ENCODE measurements at places on chromosomes 5 and 9. TPM values are rescaled to one million over a fixed set of nuclear protein-coding genes. Genes with fewer than 3 reads are reported as not detected.

DNA sequence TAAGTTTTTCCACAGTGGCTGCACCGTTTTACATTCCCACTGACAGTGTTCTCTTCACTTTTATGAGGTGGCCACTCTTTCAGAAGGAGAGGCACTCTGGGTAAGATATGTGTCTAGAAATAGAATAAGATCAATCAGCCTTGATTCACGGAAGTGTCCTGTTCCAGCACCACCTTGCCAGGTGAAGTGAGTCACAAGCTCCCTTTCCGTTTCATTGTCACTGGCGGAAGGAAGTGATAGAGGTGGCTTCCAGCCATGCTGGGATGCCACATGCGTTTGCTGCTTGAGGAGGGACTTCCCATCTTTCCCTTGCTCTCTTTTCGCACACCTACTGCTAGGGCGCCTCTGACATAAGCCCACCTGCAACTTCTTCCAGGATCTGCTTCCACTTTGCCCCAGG lies 217.1 kb downstream of the PIK3R1 start:
- H3K27me3 ChIP-seq: no peaks in the 10 kb centered on the region
- no peak for DNase-seq
- H3K36me3 ChIP-seq: no peaks in the 10 kb centered on the region
- peaks cover 12% of the 10 kb centered on the region for H3K4me1 ChIP-seq
- no peak overlapping the region for H3K27ac ChIP-seq
- no peak overlapping the region for H3K4me3 ChIP-seq

GRCh38 chr9:77935974-77936373 lies 95.6 kb downstream of the GNAQ start:
- no peak overlapping the region for H3K4me3 ChIP-seq
- H3K27me3 ChIP-seq: no peaks in the 10 kb centered on the region
- no peak overlapping the region for H3K27ac ChIP-seq
- H3K36me3 ChIP-seq: no peaks in the 10 kb centered on the region
- no peak for DNase-seq

DNA sequence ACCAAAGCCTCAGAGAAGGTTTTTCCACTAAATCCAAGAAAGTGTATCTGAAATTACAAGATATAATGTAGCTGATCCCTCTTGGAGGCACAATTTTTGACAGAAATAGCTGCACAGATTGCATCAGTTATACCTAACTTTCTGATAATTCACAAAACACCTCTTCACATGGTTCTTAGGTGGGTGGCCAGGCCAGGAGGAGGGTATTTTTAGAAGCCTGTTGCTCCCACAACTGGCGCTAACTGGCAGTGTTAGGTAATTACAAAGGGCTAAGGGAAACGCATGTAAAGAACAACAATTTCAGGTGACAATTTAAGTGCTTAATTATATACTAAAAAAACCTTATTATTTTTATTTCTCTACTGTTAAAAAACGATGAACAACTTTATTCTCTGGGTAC lies 247.9 kb downstream of the BNC2 start:
- no peak overlapping the region for H3K4me3 ChIP-seq
- no peak for DNase-seq
- H3K4me1 ChIP-seq: peaks cover 32% of the 10 kb centered on the region
- no peaks in the 10 kb centered on the region for H3K36me3 ChIP-seq
- H3K27me3 ChIP-seq: no peaks in the 10 kb centered on the region
- H3K27ac ChIP-seq: no peak overlapping the region

DNA sequence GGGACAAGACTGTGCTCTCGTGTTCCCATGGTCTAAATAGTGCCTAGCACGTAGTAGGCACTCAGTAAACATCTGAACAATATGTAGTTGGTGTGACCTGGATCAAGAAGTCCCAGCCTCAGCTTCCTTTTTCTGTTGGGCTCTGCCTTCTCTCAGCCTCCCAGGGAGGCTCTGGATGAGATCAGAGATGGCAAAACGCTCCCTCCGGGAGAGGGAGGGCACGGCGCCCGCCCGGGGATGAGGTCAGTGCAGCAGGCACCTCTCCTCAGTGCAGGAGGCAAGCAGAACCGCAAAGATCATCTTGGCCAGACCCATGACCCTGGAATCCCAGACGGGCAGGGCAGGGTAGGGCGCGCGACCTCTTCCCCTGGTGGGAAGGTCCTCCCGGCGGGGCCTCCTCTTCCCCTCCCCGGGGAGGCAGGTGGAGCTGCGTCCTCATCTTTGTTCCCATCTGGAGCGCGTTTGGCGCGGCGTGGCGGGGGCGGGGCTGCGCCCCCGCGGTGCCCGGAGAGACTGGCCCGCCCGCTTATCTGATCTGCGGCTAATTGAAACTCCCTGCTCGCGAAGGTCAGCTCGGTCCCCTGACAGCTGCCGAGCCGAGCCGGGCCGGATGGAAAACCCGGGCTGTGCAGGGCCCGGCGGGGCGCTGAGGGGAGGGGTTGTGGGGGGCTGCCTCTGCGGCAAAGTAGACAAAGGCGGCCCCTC lies 60.9 kb downstream of the CXXC5 start:
- peak overlapping the region; percentile 9 for H3K27ac ChIP-seq
- H3K36me3 ChIP-seq: no peaks in the 10 kb centered on the region
- peaks cover 7% of the 10 kb centered on the region for H3K27me3 ChIP-seq
- peak overlapping the region; percentile 57 for H3K4me3 ChIP-seq
- H3K4me1 ChIP-seq: peaks cover 39% of the 10 kb centered on the region

GRCh38 chr9:101398068-101398929 lies at the start of the genes MRPL50 and ZNF189:
TSS of gene MRPL50 (minus strand) at chr9:101398618. CDS start at chr9:101398592, 26 bp downstream.
TSS of gene ZNF189 (plus strand) at chr9:101398851. CDS start at chr9:101399157, 306 bp downstream.
- H3K4me1 ChIP-seq: peaks cover 52% of the 10 kb centered on the region
- peaks cover 34% of the 10 kb centered on the region for H3K36me3 ChIP-seq
- DNase-seq: peak; percentile 98

DNA sequence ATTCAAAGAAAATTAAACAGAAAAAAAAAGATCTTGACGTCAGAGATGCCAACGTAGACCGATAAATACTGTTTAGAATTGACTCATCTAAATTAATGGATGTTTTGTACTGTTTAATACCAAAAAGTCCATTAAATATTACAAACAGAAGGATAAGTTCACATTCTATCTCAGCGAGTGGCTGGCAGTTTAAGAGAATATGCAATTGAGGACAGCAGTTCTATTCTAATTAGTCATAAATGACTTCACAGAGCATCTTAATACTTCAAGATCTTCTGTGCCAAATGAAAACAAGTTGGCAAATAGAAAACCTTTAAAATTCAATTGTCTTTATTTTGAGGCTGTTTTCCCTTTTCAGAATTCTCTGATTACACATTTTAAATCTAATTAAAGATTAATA lies 326.6 kb upstream of the NREP start:
- H3K4me3 ChIP-seq: no peak overlapping the region
- no peak for DNase-seq
- H3K36me3 ChIP-seq: no peaks in the 10 kb centered on the region
- H3K4me1 ChIP-seq: no peaks in the 10 kb centered on the region

DNA sequence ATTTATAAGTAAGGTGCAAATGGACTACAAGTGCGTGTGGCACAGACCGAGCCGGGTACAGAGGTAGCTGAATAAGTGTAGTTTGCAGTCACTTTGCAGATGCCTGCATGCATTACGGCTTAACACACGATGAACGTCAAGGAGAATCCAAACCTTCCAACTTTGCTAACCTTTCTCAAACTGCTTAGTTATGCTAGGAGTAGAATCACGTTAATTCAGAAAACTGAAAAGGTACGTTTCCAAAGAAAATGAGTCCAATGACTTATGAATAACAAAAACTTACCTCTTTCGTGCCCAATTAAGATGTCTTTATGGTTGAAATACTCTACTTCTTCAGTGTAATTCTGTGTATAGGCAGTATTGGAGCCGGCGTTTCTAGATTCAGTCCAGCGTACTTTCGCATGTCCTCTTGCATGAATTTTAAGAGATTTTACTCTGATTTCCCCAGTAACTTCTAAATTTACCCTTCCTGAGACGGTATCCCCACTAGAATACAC lies 539 bp downstream of the ARRDC3 start:
- DNase-seq: peak; percentile 42
- H3K4me3 ChIP-seq: peak overlapping the region; percentile 63
- H3K27me3 ChIP-seq: no peaks in the 10 kb centered on the region
- peaks cover 23% of the 10 kb centered on the region for H3K4me1 ChIP-seq
- H3K27ac ChIP-seq: peak overlapping the region; percentile 99

DNA sequence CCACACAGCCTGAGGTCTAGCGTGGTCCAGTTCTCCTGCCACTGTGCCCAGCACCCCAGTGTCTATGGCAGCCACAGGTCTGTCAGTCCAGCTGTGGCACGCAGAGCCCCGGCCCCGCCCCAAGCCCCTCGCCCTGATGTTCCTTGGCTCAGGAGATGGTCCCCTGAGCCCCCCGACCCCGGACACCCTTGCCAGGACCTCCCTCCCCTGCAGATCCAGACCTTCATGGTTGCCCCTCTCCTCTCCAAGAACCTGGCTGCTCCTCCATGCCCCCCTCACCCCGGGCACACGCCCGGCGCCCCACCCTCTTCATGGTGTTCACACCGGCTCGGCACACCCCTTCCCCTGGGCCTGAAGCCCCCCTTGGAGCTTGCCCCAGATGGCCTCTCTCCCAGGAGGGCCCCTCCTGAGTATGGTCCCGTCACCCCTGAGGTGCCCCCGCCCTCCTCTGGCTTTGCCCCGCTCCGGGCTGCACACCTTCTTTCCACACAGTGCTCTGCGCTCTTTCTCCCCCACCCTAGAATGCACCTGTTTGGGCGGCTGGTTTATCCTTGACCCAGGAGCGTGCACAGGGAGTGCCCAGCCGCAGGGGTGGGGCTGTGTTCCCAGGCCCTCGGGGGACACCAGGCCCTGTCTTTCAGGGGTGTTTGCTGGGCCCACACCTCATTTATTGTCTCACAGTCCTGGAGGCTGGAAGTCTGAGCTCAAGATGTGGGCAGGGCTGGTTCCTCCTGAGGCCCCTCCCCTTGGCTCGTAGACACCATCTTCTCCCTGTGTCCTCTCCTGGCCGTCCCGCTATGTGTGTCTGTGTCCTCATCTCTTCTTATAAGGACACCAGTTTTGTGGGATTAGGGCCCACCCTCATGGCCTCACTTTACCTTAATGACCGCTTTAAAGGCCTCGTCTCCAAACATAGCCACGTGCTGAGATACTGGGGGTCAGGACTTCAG lies 37.6 kb downstream of the KCNT1 start:
- H3K36me3 ChIP-seq: no peaks in the 10 kb centered on the region
- peaks cover 33% of the 10 kb centered on the region for H3K27me3 ChIP-seq
- no peaks in the 10 kb centered on the region for H3K4me1 ChIP-seq
- no peak for DNase-seq
- no peak overlapping the region for H3K4me3 ChIP-seq

DNA sequence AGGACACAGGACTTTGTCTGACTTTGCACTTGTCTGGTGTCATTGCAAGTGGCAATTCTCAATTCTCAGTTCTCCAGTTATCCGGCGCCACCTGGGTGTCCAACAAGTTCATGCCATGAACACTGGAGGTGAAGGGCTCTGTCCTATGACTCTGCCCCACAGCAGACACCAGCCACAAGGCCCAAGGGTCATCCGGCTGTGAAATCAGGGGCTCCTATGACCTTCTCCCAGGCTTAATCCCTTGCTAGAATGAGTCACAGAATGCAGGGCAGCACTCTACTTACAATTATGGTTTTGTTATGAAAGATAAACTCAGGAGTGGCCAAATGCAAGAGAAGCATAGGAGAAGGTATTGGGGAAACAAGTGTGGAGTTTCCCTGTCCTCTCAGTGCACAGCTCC lies 392.0 kb downstream of the GADD45G start:
- H3K36me3 ChIP-seq: no peaks in the 10 kb centered on the region
- no peaks in the 10 kb centered on the region for H3K27me3 ChIP-seq
- peak; percentile 36 for DNase-seq
- no peak overlapping the region for H3K27ac ChIP-seq
- no peak overlapping the region for H3K4me3 ChIP-seq

DNA sequence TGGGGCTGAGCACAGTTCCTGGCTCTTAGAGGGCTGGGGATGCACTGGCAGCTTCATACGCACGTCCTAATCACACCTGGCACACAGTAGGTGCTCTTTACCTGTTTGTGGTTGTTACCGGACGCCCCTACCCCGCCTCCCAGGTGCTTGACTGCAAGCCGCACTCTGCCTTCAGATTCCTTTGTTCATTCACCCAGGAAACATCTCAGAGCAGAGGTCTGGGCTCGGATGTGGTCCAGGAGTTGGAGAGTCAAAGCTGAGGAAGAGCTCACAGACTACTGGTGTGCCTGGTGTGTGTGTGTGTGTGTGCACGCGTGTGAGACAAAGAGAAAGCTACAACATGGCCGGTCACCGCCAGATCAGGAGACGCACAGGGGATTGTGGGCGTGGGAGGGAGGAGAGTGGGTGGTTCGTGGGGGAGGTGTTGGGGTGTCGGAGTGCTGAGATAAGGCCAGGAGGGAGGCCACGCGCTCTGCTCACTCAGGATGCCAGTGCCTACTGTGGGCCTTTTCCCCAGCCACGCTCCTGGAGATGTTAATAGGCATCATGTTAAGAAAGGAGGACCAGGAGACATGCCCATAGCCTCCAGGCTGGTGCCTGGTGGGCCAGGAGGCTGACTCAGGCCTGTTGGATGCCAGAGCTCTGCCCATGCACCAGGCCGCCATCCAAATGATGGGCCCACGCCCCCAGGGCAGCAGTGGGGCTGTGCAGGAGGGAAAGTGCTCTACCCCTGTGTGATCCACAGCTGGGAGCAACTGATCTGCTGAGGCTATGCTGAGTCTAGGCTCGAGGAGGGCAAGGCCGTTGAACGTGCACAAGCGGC lies 39.9 kb downstream of the CRB2 start:
- H3K27ac ChIP-seq: no peak overlapping the region
- DNase-seq: no peak
- H3K36me3 ChIP-seq: no peaks in the 10 kb centered on the region
- H3K4me3 ChIP-seq: no peak overlapping the region

DNA sequence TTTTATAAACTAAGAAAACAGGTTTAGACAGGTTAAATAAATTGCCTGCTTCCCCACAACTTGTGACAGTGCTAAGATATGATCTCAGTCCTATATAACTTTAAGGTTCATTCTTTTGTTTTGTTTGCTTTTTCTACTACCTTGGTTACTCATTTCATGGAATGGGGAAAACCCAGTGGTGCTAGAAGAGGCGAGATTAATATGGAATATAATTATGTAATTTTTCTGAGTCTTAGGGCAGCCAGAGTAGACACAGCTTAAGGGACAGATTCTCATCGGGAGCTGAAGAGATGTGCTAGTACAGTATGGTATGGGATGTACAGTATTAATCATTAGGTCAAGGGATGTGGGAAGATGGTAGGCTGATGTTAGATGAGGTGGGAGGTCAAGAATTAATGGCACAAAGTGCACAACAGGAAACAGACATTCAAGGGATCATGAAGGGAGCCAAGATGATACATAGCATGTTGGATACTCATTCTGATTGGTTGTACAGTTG lies 6.2 kb downstream of the TRIM32 start:
- H3K4me1 ChIP-seq: peaks cover 15% of the 10 kb centered on the region
- H3K4me3 ChIP-seq: no peak overlapping the region
- DNase-seq: peak; percentile 17

OR2K2 gene
- polyA plus RNA-seq: not detected

SLC12A2 gene
- polyA plus RNA-seq: 6.7 TPM

SLC25A2 gene
- polyA plus RNA-seq: not detected

CCNI2 gene
- 0.46 TPM for polyA plus RNA-seq

NDST1 gene
- 6.4 TPM for polyA plus RNA-seq
